ENCODE measurements at places on chromosomes 4 and X.

- no peak for DNase-seq
Observed at GRCh38 chr4:1602655-1603412, 81.3 kb downstream of the FAM53A start.

- no peak for DNase-seq
Observed at GRCh38 chrX:115679460-115679859, 118.5 kb downstream of the PLS3 start.

DNA sequence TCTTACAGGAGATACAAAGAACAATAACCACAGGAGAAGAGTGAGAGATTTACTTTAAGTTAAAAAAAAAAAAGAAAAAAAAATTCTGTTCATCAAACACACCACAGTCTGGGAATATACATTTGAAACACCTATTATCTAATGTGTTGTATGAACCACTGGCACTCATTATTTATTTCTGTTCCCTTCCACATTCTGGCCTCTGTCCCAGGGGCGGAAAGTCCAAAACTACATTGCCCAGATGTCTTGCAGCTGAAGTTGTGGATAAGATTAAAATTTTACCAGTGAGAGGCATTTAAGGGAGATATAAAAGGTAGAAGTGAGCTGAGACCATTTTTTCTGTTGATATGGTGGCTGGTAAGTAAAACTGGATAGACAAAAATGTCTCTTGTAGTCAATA, 56.2 kb downstream of the SCLT1 start:
- DNase-seq = no peak

DNA sequence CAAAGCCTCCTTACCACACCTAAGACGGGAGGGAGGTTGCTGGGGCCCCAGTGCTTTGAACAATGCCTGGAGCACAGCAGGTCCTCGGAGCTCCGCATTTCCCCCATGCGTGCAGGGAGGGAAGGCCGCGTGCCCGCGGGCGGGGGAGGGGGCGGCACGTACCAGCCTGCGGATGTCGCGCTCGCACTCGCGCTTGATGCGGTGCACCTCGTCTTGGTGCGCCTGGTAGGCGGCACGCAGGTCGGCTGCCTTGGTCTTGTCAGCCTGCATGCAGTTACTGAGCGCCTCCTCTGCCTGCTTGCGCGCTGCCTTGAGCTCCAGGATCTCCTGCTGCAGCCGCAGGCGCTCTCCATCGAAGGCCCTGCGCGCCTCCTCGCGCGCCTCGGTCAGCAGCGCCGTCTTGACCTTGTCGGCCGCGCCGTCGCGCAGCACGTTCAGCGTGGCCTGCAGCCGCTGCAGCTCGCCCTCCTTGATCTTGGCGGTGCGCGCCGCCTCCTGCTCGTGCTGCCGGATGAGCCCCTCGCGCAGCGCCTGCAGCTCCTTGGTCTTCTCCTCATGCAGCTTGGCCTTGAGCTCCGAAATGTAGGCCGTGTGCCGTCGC, 87.2 kb upstream of the C4orf50 start:
- peak; percentile 65 for DNase-seq

GRCh38 chrX:120564925-120565324, 4.2 kb upstream of the CUL4B start:
- no peak for DNase-seq

GRCh38 chr4:123836851-123837595, 440.4 kb downstream of the SPRY1 start:
- no peak for DNase-seq

- DNase-seq = no peak
Observed at GRCh38 chrX:15151267-15152186, 118.4 kb downstream of the ASB9 start.

GRCh38 chr4:113153529-113154101, 104.2 kb downstream of the ANK2 start:
- DNase-seq = no peak

- DNase-seq = no peak
Observed at GRCh38 chr4:4610672-4611071, 68.8 kb upstream of the STX18 start.

GRCh38 chr4:129708784-129709183, 612.8 kb downstream of the C4orf33 start:
- no peak for DNase-seq
